ENCODE measurements at places on chromosomes 5 and 9. TPM values are rescaled to one million over a fixed set of nuclear protein-coding genes. Genes with fewer than 3 reads are reported as not detected.
A peak's percentile ranks its signal among the peaks of the same experiment; 100 is the strongest.

DDX4 gene
- polyA plus RNA-seq = not detected

COL27A1 gene
- 13.6 TPM for polyA plus RNA-seq

TNIP1 gene
- polyA plus RNA-seq = 109 TPM

PCDHGB4 gene
- 1.0 TPM for polyA plus RNA-seq

GAPT gene
- 0.32 TPM for polyA plus RNA-seq

TBC1D13 gene
- 38.5 TPM for polyA plus RNA-seq

DNA sequence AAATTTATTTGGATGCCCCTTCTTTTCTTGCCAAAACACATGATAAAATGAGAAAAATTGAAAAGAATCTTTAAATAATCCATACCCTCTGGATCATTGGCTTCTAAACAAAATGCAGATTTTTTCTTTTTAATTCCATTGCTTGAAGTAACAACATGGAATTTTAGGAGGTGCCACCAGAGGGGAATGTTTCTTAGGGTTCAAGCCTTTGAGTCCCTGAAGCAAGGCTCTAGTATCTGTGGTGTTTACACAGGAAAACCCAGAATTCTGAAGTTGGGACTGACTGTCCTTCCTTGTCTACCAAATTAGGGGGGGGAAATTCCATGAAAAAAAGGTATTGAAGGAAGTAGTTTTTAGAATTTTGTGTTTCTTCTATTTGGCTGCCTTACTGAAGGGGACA, 69.4 kb downstream of the LMNB1 start:
- DNase-seq = no peak

GRCh38 chr9:134988706-134989105, 71.0 kb upstream of the FCN1 start:
- DNase-seq = peak; percentile 41

GRCh38 chr5:54440456-54440893, 15.0 kb upstream of the HSPB3 start:
- no peak for DNase-seq

- no peak for DNase-seq
These were observed 8.7 kb downstream of the GRK6 start for GRCh38 chr5:177434942-177435738.

DNA sequence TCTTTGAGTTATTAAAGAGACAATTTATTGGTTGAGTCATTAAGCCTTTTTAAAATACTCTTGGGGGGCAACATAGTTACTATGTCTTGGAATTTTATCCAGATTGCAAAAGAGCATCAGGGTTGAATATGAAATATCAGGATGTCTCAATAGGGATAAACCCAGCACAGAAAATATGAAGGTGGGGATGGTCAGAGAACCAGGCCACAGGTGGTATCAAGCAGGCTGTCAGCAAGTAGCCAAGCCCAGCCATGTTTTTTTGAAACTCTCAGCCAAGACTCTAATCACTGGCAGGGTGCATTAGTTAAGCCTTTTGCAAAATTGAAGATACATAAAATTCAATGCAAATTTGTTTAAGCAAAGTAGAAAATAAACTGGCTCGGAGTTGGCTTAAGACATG, 468.9 kb downstream of the DTWD2 start:
- DNase-seq = no peak

DNA sequence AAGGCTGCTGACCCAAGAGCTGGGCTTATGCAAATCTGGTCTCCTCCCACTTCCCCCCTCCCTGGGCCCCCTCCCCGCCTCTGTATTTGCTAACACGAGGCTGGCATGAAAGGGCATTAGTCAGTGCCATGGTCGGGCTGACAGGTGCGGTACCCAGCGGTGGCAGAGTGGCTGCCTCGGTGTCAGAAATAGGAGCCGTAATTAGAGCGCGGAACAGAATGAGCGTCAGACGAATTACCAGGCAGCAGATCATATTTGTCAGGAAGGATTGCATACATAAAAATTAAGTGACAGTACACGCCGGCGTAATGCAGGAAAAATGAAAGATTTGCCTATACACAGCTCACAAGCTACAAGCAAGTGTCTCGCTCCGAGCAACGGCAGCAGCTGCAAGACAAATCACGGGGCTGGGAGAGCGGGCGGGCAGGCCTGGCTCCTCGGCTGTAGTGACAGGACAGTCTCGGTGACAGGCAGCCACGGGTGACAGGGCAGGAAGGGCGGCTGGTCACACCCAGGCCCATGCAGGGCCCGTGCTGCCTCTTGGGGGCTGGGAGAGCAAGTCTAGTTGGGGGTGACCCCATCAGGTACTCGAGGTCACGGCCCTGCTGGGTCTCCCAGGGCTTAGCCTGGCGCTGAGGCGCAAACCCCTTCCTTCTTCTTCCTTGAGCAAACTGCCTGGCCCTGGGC, 72.4 kb downstream of the NEK6 start:
- DNase-seq = no peak

GRCh38 chr5:135869935-135870334, 25.7 kb downstream of the IL9 start:
- no peak for DNase-seq

- DNase-seq = no peak
These were observed 209.1 kb upstream of the TUT7 start for GRCh38 chr9:86563350-86563749.

Data from kidney (tissue), 22 donors.